Activated naive CD4-positive, alpha-beta T cell (primary cell): ENCODE measurements at places on chromosomes 2 and 18.

GRCh38 chr2:47429795-47430194 lies 26.8 kb downstream of the MSH2 start:
- no peak for DNase-seq

DNA sequence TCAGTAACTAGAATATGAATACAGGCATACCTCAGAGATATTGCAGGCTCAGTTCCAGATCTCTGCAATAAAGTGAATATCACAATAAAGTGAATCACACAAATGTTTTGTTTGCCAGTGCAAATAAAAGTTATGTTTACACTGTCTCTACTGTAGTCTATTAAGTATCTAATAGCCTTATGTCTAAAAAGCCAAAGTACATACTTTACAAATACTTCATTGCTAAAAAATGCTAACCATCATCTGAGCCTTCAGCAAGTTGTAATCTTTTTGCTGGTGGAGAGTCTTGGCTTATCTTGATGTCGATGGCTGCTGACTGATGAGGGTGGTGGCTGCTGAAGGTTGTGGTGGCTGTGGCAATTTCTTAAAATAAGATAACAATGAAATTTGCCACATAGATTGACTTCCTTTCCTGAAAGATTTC lies 159.4 kb downstream of the MYO1B start:
- DNase-seq = no peak

DNA sequence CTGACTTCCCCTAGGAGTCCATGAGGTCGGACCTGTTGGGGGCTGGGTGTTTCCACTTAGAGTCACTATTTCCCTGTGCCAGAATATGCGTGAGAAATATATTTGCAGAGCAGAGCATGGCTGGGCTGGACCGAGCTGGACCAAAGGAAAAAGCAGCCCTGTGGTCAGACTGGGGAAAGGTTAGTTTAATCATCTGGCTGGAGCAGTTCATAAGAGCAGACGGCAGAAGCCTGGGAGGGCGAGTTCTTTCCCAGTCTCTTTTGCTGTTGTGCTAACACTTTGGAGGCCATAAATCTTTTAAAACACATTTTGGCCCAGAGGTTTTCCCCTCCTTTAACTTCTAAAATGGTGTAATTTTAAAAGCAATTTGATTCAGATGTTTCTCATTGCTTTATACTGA lies 66.5 kb downstream of the GLI2 start:
- DNase-seq = no peak

- no peak for DNase-seq
These were observed 58.5 kb downstream of the ATIC start for GRCh38 chr2:215370112-215370965.

- no peak for DNase-seq
These were observed 127.0 kb upstream of the PKDCC start for GRCh38 chr2:41920812-41921211.

DNA sequence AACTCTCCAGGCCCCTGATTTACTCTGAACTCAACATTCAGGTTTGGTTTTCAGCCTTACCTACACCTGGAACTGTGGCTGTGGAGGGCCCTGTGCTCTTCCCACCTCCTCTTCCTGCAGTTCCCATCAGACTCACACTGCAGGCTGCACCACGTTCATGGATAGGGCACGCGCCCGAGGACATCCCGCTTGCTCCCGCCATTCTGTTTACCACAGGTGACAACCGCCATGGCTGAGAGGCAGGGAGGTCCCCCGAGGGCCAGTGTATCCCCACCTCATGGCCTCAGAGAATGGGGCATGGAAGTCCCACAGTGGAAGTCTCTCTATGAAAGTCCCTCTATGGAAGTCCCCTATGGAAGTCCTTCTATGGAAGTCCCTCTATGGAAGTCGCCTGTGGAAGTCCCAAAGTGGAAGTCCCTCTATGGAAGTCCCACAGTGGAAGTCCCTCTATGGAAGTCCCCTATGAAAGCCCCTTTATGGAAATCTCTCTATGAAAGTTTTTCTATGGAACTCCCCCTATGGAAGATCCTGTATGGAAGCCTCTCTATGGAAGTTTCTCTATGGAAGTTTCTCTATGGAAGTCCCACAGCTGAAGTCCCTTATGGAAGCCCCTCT lies 358.4 kb upstream of the SALL3 start:
- no peak for DNase-seq

GRCh38 chr2:28674062-28674712 lies 77.4 kb upstream of the PPP1CB start:
- DNase-seq = no peak

GRCh38 chr2:134002921-134003320 lies 251.0 kb upstream of the MGAT5 start:
- DNase-seq = no peak

DNA sequence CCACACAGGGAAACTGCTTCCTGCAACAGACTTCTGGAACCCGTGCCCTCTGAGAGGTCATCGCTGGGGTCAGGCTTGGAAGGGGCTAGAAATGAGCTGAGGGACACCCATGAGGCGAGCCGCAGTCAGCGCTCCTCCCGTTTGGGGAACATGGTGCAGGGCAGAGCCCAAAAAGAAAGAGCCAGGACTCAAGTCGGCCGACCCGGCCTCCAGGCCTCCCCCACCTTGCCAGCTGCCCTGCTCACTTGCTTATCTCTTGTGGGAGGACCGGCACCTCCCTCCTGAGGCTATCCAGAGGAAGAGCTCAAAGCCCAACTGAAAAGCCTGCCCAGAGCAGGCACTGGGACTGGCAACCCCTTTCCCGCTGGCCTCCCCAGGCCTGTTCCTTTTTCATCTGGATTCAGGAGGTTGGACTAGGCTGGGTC lies 43.6 kb downstream of the SCTR start:
- DNase-seq = no peak

DNA sequence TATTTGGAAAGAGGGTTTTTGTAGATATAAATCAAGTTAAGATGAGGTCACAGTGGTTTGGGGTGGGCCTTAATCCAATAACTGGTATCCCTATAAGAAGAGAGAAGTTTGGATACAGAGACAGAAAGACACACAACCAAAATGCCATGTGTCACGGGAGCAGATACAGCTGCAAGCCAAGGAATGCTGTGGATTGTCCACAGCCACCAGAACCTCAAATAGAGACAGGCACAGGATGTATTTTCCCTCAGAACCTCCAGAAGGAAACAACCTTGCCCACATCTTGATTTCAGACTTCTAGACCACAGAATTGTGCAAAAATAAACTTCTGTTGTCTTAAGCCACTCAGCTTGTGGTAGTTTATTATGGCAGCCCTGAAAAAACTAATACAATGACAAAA lies 105.5 kb downstream of the GCA start:
- no peak for DNase-seq

GRCh38 chr2:28544405-28544921 lies 48.6 kb downstream of the PLB1 start:
- DNase-seq = no peak

GRCh38 chr2:220043990-220044335 lies 416.5 kb downstream of the SLC4A3 start:
- DNase-seq = no peak

DNA sequence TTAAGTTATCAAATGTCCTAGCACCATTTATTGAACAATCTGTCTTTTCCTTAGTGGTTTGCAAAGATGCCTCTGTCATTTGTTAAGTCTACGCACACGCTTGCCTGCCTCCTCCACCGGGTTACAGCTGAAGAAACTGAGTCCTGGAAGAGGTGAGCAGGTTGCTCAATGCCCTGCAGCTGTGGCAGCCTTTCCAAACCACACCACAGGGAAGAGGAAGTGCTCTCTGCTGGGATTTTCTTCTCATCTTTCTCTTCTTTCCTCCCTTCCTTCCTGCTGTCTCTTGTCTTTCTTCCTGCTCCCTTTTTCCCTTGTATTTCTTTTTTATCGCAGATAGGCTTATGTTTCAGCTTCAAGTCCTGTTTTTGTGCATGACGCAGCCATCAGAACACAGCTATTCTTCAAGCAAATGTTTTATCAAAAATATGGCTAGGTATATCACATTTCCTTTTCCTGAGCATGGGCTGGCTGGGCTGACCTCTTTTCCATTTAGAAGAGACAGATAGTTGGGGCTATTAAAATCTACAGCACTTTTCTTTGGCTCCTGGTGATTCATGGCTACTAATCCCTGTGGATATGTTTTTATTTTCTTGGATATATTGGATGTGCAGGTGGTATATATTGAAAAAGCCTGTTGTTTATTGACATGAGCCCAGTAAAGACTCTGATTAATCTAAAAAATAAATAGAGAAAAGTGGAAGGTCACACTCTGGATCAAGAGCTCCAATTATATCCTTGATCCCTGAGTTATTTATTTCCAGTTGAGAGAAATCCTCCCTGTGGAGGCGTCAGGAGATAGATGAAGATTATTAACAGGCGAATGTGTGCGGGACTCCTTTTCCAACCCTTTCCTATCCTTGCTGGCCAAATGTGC lies 214.6 kb downstream of the TSN start:
- DNase-seq = no peak

GRCh38 chr2:119598596-119599263 lies 54.5 kb downstream of the CFAP221 start:
- no peak for DNase-seq

GRCh38 chr2:37343537-37344434 lies 644 bp upstream of the QPCT start:
- no peak for DNase-seq
